Fibroblast of villous mesenchyme (primary cell): ENCODE measurements at places on chromosomes 2 and 18.

DNA sequence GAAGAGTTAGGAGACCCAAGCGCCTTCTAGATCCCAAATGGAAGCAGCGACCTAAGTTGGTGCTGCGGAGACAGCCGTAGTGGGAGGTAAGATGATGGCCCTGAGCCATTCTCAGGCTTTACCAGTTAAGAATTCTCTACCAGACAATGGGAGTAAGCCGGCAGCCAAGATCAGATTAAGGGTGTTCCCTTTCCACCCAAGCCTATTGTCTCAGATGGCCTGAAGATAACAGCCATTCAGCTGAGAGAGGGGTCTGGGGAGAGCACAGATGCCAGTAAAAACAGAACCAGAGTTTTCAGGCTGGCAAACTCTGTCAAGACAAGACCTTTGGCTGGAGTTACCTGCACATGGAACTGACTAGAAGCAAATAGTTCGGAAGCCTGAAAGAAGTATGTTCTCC lies 191.7 kb upstream of the HAAO start:
- DNase-seq, result no peak

DNA sequence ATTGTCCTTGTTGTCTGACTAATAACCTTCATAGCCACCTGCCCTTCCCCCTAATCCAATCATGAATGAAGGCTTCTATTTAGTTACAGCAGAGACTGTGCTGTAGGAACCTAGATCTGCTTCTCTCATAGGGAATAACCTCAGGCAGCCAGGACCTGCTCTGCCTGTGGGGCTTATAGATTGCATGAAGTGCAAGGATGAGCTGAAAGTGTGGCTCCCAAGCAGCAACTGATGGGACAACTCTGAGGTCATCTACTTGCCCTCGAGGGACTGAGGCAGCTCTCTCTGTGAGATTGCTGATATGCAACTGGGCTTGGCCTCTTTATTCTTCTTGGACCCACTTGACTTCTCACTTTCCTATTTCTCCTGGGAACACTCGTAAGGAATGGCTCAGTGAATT lies 23.8 kb upstream of the SLC38A11 start:
- no peak for DNase-seq

GRCh38 chr2:187971893-187972292 lies 319.8 kb upstream of the GULP1 start:
- no peak for DNase-seq

DNA sequence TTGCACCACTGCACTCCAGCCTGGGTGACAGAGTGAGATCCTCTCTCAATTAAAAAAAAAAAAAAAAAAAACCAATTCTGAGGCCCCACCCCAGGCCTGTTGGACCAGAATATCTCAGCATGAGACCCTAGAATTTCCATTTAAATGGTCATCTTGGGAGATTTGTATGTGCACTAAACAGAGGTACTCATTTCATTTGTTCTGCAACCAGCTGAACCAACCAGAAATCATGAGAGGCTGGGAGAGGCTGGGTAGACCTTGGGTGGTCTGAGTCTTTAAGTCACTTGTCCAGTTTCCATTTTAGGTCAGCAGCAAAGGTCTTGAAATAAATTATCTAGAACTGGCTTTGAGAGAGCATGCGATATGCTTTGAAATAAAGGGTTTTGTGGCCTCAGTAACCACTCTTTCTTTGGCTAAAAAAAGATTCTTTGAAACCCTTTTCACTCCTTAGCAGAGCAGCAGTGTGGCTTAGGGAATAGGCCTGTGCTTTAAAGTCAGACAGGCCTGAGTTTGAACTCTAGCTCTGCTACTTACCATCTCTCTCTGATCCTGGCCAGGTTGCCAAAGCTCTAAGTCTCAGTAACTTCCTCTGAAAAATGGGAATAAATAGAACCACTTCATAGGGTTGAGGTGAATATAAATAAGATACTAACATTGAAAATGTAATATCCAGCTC lies 52.6 kb downstream of the QPCT start:
- no peak for DNase-seq

DNA sequence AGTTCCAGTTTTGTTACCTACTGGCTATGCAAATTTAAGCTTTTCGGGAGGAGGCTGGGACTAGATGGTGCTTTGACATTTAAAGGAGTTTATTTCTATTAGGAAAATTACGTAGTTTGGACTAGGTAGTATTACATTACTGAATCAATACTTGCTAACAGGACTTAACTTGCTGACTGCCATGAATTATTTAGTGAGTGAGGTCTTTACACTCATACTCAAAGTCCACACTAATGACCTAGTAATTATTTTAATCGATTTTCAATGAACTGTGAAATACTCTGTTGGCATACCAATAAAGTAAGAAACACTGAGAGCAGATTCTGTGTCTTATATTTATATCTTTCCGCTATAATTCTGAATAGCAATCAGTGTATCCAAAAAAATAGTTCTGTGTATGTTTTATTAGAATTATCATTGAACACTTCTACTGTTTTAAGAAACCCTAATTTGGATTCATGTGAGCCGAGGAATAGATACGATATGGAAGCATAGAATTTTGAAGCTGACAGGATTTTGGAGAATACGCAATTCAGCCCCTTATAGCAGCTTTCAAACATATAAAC lies 55.0 kb downstream of the CHST9 start:
- DNase-seq, result no peak

DNA sequence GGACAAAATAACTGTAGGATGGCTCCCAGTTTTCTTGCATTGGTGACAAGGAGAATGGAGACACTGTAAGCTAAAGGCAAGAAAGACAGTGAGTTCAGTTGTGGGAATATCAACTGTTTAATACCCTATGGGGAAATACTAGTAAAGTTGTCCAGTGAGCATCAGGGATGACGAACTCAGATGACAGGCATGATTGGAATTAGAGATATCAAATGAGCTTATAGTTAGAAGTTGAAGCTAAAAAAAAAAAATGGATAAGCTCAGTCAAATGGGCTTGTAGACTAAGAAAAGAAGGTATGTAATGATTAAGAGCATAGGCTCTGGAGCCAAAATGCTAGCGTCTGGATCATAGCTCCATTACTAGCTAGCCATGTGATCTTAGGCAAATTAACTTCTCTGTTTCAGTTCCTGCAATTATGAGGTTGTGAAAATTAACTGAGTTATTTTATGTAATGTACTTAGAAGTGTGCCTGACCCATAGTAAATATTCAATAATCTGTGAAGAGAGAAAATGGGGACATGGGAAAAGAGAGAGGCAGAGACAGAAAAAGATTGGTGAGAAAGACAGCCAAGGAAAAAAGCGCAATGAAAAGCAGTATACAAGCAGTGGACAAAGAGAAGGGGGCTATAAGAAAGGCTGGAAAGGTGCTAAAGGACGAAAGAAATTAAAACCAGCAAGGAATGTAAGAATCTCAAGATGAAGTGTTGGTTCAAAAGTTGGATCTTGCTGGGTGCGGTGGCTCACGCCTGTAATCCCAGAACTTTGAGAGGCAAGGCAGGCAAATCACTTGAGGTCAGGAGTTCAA lies 95.7 kb upstream of the SLC39A10 start:
- peak; percentile 97 for DNase-seq

GRCh38 chr2:170227951-170228350 lies 50.0 kb downstream of the MYO3B start:
- no peak for DNase-seq
